ENCODE measurements at places on chromosomes 13 and 19.

DNA sequence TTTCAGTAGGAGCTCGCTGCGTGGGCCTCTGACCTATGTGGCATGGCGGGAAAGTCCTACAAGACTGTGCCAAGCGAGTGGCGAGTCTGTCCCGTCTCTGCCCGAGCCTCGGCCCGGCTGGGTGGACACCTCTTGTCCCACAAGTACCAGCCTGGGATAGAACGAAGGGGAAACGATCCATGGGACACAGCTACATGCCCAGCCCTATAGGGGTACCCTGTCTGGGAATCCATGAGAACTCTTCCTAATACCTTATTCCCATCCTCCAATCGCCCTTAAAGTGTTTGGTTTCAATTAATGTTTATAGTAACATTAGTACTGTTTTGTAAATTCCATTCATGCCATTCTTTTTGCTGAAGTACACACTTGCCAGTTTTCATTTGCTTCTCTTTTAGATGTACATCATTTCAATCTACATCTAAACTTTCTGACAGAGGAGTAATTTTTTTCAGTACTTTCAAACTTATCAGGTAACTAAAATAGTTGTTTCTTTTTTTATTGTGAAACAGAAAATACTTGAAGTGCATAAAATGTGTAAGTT, 667 bp upstream of the ZNF790 start:
- no peak for DNase-seq

DNA sequence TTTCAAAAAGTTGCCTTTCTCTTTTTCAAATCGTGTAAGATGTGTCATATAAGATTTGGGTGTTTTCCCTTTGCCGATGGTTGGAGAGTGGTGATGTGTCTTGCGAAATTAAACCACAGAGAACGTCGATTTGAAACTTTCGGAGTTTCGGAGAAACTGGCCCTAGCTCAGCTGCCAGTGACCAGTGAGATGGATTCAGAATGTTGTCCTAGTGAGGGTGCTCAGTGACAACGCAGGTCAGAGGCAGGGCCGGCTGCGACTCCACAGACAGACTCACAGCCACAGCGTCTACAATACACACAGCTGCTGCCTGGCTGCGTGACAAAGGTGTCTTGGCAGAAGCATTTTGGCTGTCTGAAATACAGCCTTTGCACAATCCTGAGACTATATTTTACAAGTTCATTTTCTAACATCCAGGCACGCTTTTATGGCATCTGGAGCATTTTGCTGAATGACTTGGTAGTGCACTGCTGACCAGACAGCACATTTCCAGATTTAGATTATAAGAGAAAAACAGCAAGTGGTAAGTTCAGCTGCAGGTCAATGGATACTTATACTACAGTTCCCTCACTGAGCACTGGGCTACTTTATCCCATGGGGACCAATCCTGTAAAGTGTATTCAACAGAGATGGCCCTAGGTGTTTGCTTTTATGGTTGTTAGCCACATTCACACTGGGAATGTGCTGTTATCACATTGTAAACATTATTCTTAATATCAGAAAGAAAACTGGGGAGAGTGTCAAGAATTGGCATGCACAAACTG, 207.5 kb downstream of the KCNRG start:
- no peak for DNase-seq

DNA sequence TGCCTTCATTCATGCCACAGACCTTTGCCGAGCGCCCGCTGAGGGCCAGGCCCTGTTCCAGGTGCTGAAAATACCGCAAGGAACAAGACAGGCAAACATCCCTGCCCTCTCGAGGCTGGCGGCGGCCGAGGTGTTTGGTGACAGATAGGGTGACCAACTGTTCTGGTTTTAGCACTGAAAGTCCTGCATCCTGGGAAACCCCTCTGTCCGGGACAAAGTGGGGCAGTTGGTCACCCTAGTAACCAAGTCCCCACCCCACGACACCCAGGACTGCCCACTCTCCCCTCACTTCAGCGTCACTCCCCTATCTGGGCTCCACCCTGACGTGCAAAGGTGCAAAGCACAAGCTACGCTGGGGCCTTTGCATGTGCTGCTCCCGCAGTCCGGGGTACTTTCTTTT, 17.3 kb downstream of the ZBTB7A start:
- no peak for DNase-seq

DNA sequence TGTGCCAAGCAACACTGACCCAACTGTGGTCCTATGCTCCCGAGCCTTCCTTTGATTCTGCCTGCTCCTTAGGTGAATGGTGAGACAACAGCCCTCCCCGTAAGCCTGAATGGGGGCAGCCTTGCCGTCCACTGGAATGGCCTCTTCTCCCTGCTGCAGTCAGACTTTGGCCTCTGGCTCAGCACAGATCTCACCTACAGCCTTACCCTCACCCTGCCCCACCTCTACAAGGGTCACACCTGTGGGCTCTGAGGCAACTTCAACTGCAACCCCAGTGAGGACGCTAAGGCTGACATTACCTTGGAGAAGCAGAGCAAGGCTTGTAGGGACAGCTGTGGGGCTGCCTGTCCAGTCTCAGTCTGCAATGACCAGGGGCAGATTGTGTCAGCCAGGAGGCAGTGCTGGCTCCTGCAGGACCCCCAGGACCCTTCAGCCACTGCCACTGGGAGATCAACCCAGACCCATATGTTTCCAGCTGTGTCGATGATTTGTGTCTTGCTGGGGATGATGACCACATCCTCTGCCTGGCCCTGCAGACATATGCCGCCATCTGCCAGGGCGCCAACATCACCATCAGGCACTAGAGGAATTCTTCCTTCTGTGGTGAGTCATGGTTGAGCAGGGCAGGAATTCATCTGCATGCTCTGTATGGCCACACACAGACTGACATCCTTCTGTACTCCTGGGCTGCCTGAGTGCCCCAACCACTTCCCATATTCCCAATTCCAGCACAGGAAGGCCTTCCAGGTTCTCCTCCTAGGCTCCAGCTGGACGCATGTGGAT, 27.3 kb upstream of the FXYD3 start:
- DNase-seq: no peak

- DNase-seq: no peak
Observed at GRCh38 chr13:19726611-19727010, 56.1 kb downstream of the PSPC1 start.

GRCh38 chr13:40181203-40181845, 485.1 kb downstream of the FOXO1 start:
- DNase-seq: no peak

DNA sequence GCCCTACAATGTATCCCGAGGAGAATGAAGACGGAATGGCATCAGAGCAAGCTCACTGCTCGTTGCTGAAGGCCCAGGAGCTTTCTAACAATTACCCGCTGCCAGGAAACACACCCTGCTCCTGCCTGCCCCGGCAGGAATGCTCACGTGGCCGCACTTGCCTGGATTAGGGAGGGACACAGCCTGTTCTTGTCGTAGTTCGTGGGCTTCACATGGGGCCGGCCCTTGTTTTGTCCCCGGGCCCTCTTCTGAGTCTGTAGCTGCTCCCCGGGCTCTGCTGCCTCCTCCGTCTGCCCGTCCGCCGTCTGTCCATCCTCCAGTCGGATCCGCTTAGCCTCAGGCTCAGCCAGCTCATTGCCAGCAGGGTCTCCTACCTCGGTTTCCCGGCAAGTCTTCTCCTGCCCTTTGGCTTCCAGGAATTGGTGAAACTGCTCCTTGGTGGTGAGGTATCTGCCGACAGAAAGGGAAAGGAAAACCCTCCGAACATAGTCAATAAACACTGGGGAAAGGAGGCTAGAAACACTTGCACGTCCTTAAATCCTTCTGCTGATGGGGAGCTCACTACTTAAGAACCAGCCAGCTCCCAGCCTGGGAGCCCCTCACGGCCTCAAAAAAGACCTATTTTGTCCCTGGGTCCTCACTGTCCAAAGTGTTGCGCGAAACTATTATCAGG, 941 bp downstream of the DUS3L start:
- DNase-seq: no peak

GRCh38 chr19:28504727-28505126, 708.2 kb downstream of the UQCRFS1 start:
- DNase-seq: no peak

GRCh38 chr19:46481223-46481848, 10.0 kb upstream of the PNMA8A start:
- DNase-seq: no peak

- DNase-seq: no peak
Observed at GRCh38 chr13:45419945-45420344, 1.8 kb upstream of the SLC25A30 start.

DNA sequence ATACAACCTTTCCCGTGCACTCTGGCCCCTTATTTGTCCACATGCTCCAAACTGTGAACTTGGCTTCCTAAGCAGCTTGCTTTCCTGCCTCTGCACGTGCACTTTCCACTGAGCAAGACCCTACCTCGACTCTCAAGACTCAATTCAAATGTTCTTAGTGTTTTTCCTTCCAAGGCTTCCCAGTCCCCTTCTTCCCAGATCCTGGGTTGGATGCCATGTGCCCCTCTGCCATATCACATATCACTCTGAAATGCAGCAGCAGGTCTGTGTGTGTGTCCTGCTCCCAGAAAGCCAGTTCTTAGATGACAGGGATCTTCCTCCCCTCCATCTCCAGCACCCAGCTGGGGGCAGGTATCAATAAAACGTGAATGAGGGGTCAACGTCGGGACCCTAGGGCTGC, 3.0 kb downstream of the ZNF557 start:
- DNase-seq: no peak

DNA sequence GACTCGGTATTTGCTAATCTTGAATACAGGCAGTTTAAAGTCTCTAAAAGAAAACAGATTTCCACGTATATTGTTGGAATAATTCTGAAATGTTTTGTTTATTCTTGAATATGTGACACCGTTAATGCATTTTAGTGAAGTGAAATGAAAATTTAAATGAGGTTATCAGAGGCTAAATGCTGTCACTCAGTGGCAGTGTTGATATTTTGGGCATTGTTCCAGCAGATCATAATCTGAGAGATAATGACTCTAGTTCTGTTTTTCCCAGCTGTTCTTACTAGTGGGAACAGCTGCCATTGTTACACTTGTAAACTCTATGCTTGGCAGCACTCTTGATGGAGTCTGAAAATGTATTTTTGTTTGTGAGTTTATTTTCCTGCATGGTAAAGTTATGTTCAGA, 365.6 kb upstream of the SLC10A2 start:
- DNase-seq: no peak

DNA sequence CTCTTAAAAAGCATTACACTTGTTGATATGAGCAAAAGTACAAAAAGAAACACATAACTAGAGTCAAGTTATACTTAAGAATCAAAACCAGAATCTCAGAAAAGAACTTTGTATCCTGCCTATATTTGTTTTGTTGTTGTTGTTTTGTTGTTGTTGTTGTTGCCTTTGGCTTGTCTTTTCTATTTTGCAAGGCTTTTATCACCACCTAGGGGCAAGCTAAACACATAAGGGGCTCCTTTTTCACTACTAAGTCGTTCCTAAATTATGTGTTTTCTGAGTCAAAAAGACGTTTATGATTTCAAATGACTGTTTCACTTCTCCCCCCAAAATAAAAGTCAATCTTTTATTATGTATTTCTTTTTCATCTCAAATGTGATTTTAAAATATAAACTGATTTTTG, 250.2 kb downstream of the RBM26 start:
- no peak for DNase-seq

- no peak for DNase-seq
Observed at GRCh38 chr19:52700673-52701072, 34.2 kb downstream of the ZNF611 start.

DNA sequence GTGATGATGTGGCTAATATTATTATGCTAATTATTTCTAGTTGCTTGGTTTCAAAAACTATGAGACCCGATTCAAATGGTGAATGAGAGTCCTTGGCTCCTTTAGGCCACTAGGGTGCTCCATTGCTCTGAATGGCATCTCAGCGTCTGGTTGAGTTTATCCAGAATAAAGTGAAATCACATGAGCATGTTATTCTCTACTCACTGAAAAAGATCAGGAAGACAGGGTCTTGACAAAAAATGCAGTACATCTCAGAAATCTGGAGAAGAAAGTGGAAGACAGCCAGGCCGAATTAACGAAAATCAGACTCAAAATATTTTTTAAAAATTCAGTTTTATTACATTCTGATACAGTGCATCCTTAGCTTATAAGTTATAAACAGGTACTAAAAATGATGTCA, 516.2 kb downstream of the MYO16 start:
- no peak for DNase-seq

DNA sequence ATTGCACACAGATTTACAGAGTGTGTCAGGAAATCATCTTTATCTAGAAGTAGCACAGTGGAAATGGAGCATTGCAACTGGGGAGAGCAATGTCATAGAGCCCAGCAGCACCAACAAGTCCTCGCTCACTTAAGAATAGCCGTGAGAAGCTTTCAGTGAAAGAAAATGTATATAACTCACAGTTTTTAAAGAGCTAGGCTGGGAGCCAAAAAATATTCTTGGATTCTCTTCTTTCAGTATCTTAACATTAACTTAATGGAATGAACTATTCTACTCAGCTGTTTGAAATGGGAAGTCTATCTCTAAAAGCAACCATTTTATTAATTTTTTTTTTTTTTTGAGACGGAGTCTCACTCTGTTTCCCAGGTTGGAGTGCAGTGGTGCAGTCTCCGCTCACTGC, 329.6 kb downstream of the COG6 start:
- DNase-seq: no peak

GRCh38 chr13:31093145-31093885, 68.4 kb downstream of the HSPH1 start:
- DNase-seq: no peak

- no peak for DNase-seq
Observed at GRCh38 chr19:55686311-55687050, 11.5 kb downstream of the EPN1 start.

- DNase-seq: no peak
Observed at GRCh38 chr19:31957711-31958110, 387.7 kb upstream of the ZNF507 start.

DNA sequence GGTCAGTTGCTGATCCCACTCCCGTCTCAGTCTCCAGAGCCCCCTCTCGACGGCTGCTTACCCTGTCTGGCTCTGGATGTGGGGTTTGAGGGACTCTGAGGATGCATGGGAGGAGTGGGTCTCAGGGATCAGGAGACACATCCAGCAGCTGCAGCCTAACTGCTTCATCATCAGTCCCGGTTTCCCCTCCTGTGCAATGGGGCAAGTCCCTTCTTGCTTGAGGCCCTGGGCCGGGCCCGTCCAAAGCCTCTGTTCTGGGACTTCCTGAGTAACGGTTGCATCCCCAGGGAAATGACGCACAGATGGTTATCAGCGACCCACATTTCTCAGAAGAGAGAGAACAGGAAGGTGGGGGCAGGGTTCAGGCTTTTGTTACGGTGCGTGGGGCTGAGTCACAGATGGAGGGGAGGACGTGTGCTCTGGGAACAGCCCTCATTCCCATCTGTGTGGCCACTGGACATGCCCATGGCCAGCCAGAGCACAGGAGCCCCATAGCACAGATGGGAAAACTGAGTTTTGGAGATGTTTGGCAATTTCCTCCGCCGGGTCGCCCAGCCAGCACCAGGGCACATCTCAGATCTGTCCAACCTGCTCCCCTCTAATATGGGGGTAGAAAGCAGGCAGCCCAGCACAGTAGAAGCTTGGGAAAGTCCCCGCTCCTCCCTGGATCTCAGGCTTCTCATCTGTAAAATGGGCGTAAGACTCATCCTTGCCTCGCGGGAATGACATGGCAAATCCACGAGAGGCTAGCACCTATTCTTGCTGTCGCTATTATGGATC, 19.3 kb downstream of the GNA15 start:
- peak; percentile 53 for DNase-seq

GRCh38 chr19:13104360-13104847, 1.7 kb upstream of the LYL1 start:
- DNase-seq: no peak
